ENCODE measurements at places on chromosomes 7 and 10. TPM values are rescaled to one million over a fixed set of nuclear protein-coding genes. Genes with fewer than 3 reads are reported as not detected.

DNA sequence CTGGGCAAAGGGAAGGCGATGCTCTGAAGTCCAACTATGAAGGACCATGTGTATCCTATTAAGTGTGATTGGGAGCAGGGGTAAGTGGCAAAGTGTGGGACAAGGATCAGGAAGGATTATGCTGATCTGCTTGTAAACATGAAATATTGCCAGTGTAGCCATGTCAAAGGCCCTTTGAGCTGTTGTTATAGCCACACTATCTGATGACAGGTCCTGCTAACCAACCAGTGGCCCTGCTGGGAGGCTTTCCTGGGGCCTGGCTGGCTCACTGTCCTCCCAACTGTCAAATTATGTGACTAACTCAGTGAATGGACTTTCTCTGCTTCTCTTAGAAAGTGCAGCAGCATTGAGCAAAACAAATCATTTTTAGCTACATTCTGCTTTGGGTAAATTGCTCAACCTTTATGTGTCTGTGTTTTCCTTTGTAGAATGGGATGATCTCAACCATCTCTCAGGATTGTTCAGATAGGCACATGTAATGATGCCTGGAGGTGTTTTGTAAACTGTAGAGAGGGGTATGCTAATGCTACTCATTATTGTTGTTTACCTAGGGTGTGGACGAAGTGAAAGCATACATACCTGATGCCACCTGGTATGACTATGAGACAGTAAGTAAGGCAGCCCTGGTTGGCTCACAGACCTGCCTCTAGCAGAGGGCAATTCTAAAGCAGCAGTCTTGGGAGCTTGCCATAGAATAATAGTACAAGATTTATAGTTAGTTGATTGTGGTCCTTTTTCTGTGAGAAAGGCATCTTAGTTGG lies 47.4 kb downstream of the MGAM2 start:
- no peak for DNase-seq

CTBP2 gene
- 221 TPM for total RNA-seq

DNA sequence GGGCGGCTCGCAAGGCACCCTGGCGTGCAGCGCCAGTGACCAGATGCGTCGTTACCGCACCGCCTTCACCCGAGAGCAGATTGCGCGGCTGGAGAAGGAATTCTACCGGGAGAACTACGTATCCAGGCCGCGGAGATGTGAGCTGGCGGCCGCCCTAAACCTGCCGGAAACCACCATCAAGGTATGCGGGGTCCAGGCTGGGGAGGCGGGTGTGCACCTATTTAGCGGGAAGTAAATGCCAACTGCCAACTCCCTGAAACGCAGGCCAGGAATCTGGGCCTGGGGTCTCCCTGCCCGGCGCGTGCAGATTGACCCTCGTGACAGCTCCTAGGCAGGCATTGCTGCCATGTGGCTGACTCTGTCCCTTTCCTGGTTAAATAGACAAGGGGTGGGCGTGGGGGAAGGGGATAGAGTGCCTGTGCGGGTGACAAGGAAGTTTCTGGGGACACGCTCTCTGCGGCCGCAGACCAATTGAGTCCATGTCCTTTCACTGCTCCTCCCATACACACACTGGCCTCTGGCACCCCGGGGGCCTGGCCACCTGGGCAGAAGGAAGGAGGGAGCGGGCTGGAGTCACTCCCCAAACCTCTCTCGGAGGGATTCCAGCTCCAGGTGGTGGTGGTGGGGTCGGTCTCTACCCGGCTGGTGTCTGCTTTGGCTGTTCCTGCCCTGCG lies 2.7 kb downstream of the EVX1 start:
- DNase-seq: peak; percentile 68

GRM8 gene
- 2.8 TPM for total RNA-seq

GRCh38 chr7:108480311-108480710 lies 24.1 kb upstream of the NRCAM start:
- no peak for DNase-seq

GRCh38 chr7:22579961-22580360 lies 80.0 kb upstream of the STEAP1B start:
- DNase-seq: no peak

DNA sequence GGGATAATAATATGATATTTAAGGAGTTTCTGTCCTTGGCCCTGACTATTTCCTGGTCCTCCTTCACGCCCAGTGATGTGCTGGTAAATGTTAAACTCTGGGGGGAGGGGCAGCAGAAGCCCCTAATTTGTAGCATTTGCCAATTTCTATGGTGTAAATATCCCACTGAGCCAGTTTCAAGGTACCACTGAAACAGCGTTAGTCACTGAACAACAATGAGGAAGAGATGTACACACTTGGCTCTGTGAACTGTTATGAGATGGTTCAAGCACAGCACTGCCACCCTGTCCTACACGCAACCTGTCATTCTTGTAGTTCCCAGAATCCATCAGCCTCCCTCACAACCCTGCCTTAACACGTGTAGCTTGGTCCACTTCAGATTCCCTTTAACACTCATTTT lies 39.8 kb downstream of the MET start:
- DNase-seq: no peak

C10orf62 gene
- not detected for total RNA-seq

DNA sequence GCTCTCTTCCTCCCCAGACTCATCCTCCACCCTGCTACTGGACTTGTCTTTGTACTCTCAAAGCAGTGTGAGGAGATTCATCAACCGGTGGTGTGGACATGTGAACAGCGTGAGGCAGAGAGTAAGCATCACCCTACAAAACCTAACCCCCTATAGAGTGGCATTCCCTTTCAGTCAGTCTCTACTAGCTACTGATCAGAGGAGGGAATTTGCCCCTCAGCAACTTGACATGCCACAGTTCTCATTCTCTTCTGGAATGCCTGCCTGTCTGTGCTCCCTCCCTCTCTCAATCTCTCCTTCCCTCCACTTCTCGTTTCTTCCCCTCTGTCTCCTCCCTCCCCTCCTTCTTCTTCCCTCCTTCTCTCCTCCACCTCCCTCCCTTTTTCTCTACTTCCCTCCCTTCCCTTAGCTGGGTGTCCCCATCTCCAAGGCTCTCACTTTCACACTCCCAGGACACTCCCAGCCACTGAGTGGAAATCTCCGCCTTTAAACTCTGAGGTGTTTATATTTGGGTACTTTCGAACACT lies 24.6 kb downstream of the H2AZ2 start:
- no peak for DNase-seq

Measured in H1 (cell line).